Activated T-helper 1 cell treated with anti-CD3 and anti-CD28 coated beads, Interleukin-2, amount 50 U/mL, for 16 hours (primary cell): ENCODE measurements at places on chromosomes 1 and 21.

DNA sequence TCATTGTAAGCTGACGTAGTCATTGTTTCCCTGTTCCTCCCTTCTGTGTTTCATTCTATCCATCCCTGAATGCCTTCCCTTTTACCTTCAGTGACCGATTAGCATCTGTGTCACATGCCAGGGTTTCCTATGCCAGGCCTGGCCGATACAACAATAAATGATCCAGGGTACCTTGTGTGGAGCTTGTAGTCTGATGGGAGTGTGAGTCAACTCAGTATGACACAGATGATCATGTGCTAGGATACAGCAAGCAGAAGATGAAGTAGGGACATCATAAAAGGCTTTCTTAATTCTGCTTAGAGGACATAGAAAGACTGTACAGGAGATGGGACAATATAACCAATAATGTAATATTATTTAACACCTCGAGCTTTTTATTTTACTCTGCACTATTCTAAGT, 164.1 kb upstream of the C8B start:
- no peak for DNase-seq

- no peak for DNase-seq
Observed at GRCh38 chr1:83735526-83735925, 263.4 kb downstream of the TTLL7 start.

DNA sequence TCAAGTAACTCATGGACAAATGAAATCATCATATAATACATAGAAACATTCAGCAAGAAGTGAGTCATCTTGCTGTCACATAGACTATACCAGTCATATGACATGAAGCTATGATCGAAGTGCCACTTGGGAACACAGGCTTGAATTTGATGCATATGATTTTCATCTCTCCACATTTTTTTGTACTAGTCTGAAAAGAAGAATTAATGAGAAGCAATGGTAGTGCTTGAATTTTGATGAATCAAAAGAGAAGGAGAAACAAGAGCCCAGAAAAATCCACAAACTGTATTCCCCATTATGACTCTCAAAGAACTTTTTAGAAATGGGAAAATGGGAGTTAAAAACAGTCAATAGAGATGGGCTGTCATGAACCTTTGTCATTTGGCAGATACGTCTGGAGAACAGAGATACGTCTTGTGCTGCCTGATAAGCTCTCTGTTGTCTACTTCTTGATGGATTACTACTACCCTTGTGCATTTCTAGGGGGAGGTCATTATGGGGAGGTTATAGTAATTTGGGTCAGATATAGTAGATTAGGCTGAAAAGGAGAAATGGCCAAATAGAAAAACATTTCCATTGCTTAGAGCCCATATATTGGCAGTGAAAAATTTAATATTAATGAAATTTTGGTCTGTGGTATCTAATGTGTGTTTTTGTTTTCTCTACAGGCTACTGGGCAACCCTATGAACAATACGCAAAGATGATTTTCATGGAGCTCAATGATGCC, 8.0 kb upstream of the LEPR start:
- DNase-seq = no peak

DNA sequence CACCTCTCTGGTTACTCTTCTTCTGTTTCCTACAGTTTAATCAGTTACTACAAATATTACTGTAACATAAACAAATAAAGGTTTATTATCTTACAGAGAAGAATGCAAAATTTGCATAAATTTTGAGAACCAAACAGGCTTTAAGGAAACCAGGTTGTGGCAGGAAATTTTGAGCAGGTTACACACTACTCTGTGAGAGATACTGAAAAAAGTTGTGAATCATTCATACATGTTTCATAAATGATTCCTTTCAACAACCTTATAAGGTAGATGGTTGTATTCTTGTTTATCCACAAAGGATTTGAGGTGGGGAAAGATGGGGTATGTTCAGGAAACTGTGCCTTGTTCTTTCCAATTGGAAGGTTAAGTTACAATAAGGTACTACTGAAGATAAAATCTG, 58.6 kb downstream of the MAST2 start:
- no peak for DNase-seq

DNA sequence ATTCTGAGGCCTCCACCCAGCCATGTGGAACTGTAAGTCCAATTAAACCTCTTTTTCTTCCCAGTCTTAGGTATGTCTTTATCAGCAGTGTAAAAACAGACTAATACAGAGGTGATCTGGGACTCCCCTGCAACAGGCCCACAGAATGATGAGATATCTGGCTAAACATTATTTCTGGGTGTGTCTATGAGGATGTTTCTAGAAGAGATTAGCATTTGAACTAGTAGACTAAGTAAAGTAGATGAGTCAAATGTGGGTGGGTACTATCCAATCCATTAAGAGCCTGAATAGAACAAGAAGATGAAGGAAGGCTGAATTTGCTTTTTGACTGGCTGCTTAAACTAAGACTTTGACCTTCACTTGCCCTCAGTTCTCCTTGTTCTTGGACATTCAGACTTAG, 396.5 kb upstream of the LRRC7 start:
- no peak for DNase-seq

GRCh38 chr1:54271341-54271740, 71.4 kb downstream of the MRPL37 start:
- DNase-seq = no peak

GRCh38 chr1:246786606-246787238, 62.5 kb downstream of the SCCPDH start:
- no peak for DNase-seq

- DNase-seq = no peak
Observed at GRCh38 chr1:232743999-232744398, 61.2 kb upstream of the MAP10 start.
